ENCODE measurements at places on chromosomes 2 and 18.

GRCh38 chr2:69943000-69943842 lies 18.2 kb downstream of the ASPRV1 start:
- no peak for DNase-seq

DNA sequence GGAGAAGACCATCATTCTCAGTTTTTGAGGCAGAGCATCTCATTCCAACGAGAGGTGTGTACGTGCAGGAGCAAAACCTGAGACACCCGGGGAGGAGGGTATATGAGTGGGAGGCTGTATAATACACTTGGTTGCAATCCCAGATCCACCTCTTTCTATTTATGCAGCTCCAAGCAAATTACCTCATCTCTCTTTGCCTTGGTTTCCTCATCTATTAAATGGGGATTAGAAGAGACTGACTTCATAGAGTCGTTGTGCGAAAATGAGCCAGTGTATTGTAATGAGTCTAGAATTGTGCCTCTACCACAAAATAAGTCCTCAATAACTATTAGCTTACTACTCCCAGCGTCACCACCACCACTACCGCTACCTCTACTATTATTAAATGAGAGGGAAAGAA lies 40.1 kb downstream of the TGOLN2 start:
- no peak for DNase-seq

DNA sequence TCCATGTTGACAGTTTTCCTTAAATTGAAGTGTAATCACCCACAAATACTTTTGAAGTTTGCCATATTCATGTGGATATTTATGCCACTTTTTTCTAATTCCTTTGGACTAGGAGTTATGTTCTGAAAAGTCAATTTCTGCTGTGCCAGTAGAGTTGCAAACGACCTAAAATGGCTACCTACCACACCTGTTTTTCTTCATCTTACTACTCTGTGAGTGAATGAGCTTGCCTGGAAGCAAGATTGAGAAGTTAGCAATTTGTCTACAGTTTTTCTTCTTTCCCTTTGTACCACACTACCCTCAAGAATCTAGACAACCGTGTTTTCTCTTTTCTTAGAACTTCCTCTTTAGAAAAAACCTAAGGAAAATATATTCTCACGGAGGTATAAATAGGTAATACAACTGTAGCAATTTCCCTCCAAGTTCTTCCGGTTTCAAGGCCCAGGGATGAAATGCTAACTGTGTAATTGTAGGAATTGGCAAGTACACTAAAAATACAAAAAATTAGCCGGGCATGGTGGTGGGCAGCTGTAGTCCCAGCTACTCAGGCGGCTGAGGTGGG lies 7.3 kb upstream of the SLC39A10 start:
- no peak for DNase-seq

DNA sequence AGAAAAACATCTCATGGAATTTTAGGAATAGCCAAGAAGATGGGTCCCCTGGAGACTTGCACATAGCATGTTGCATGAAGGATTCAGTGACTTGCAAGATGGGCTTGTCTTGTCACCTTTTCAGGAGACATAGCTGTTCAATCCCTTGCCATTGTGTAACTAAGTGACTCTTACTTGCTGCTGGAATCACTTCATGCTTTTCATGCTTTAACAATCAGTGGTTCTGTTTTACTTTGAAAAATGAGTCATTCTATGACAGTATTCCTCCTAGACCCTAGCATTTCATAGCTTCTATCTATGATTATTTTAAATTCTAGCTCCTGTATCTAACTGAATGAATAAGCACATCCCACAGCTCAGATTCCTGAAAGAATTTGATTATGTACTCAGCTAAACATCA lies 2.8 kb downstream of the KYNU start:
- DNase-seq, result peak; percentile 63

DNA sequence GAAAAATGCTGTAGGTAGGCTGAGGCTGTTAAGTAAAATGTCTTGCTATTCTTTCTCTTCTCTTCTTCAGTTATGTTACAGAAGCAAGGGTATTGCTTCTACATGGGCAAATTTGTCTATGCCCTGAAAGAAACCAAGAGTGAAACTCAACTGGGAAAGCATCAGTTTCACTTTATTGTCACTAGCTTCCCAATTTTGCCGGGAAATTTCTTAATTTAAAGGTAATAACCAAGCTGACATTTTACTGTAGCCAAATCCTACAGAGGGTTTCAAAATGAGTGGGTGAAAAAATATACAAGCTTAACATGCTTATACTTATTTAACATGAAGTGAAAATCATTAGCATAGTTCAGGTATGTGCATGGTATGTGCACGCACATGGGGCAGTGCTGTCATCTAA lies 3.2 kb downstream of the TANK start:
- no peak for DNase-seq

DNA sequence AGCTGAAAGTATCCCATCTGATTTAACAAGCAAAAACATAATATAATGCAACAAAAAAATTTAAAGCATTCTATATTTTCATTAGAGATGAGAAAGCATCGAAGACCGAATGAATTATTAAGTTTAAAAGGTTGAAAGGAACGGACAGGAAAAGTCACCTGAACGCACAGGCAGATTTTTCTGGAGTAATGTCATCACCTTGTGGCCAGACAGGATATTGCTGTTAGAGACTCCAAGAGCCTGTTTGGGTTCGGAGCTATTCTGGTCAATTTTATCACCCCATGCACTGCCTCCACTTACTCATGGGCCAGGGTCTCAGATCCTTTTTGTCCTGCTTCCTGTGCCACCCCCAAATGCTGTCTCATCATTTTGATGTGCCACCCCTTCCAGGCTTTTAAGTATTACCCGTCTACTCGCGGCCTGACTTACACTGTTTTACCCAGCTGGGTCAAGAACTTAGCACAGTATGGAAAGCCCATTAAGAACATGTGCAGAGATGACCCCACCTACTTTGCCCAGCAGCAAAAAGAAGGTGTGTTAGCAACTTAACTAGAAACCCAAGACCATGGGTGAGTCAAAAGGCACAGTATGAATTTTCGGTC lies 27.3 kb downstream of the GKN2 start:
- DNase-seq, result peak; percentile 22

- DNase-seq, result no peak
Observed at GRCh38 chr2:197209742-197210408, 100.7 kb downstream of the ANKRD44 start.

GRCh38 chr2:72815655-72816278 lies 10.1 kb downstream of the EXOC6B start:
- DNase-seq, result no peak

DNA sequence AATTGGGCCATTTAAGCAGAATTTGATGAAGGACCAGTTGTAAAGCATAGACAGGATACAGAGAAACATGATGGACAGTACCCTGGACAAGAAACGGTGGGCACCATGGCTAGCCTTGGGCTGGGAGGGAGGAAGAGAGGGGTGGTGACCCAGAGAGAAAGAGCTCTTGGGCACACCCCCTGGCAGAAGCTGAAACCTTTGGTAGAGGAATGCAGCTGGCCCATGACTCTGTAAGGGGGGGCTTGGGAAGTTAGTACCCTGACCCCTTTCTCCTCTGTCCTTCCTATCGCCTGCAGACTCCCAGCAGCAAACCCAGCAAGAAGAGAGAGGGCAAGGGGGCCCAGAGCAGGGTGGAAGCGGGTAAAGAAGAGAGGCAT lies 32.6 kb downstream of the MRPL44 start:
- DNase-seq, result no peak

- DNase-seq, result peak; percentile 9
Observed at GRCh38 chr2:217621391-217621801, 381.4 kb downstream of the TNS1 start.

DNA sequence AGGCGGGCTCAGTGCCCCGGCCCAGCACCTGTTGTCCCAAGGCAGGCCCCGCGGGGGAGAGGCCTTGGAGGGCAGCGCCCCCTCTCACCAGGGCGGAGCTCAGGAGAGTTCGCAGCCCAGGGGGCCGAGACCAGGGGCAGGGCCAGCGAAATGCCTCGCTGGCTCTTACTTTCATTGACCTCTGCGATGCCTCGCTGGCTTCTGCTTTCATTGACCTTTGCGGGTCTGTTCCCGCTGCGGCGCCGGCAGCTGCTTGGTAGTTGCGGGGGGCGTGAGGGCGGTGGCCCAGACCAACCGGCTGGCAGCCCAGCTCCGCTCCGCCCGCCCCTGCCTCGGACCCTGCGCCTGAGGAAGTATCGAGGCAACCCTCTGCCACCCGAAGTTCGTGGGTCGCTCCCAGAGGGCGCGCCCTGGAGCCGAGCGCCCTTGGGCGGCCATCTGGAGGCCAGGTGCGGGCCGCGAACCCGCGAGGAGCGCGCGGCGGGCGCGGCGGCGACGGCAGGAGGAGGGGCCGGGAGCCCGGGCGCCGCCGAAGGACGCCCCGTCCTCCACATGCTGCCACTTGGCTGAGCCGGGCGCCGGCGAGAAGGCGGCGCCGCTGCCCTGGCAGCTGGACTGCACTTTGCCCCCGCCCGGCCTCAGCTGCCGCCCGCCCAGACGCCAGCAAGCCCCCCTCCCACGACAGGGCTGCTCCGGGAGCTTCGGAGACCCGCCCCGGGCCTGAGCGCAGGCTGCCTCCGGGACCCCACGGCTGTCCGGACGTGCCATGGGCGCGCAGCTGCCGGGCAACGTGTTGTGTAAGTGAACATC lies 118.0 kb upstream of the MSTN start:
- peak; percentile 19 for DNase-seq

GRCh38 chr2:172423160-172423559 lies 4.2 kb upstream of the ITGA6 start:
- no peak for DNase-seq

- no peak for DNase-seq
Observed at GRCh38 chr2:227536445-227536844, 62.2 kb upstream of the SCYGR2 start.

DNA sequence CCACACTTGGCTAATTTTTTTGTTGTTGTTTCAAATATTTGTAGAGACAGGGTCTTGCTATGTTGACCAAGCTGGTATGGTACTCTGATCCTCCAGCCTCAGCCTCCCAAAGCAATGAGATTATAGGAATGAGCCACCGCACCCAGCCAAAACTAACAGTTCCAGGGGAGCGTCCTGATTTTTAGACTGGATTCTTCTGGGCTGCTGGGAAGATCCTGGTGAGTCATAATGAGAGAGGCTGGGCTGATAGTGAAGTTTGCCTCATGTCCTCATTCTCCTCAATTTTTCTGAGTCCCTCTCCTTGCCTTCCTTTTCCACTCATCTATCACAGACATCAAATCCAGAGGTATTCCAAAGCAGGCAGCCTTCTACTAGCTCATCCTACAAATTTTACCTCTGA lies 81.3 kb downstream of the VSNL1 start:
- DNase-seq, result peak; percentile 69

GRCh38 chr2:213429516-213429915 lies 145.3 kb downstream of the SPAG16 start:
- DNase-seq, result no peak

- no peak for DNase-seq
Observed at GRCh38 chr2:103873716-103874351, 980.1 kb upstream of the POU3F3 start.

DNA sequence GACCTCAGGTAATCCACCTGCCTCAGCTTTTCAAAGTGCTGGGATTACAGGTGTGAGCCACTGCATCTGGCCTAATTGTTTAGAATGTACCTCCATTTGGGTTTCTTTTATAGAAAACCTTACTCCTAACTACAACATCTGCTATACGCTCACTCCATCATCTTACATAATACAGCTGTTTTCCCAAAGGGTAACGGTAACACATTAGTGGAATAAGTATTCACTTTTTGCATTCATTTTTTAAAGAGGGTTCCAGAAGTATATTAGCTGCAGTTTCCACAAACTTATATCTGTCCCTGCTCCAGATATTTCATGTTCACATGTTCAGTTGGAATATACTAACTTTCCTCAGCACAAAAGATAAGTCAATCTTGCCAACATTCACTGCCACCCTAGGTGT lies 640.1 kb upstream of the FSHR start:
- no peak for DNase-seq

DNA sequence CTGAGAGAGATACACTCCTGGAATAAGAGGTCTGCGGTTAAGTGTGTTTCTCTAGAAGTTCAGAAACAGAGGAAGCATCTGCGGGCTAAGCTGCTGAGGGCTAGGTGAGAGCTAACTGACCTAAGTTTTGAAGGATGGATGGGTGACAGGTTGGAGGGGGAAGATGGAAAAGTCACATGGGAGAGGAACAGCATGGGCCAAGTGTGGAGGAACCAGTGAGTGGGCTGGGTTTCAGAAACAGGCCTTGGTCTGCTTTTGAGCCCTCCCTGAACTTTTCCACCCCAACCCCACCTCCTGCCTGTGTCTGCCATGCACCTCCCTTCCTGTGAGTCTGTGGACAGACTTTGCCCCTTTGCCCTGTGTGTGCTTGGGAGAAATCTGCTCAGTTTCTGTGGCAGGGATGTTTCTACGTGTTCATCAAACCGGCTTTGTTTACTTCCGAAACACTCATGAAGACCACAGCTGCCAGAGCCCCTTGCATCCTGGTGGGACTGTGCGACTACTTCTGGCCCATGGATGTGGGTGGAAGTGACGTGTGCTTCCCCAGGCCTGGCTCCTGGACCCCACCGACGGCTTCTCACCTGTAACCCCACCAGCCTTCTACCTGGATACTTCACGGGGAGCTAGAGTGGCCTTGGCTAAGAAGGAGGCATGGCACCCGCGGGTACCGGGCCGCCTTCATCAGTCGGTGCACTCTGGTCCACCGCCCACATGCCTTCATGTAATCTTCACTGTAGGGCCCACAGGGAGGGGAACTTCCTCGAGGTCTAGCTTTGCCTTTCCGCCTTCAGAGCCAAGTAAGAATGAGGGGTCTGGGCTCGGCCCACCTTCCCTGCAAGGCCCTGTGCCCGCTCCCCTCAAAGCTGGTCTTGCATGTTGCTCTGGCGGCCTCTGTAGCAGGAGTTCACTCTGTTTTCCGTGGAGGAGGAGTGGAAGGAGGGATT lies 1.4 kb upstream of the HPCAL1 start:
- no peak for DNase-seq

GRCh38 chr2:239138610-239139009 lies 262.2 kb downstream of the HDAC4 start:
- DNase-seq, result no peak

- no peak for DNase-seq
Observed at GRCh38 chr18:26453386-26453901, 94.9 kb downstream of the KCTD1 start.

GRCh38 chr2:75729861-75730260 lies 19.1 kb upstream of the GCFC2 start:
- no peak for DNase-seq

DNA sequence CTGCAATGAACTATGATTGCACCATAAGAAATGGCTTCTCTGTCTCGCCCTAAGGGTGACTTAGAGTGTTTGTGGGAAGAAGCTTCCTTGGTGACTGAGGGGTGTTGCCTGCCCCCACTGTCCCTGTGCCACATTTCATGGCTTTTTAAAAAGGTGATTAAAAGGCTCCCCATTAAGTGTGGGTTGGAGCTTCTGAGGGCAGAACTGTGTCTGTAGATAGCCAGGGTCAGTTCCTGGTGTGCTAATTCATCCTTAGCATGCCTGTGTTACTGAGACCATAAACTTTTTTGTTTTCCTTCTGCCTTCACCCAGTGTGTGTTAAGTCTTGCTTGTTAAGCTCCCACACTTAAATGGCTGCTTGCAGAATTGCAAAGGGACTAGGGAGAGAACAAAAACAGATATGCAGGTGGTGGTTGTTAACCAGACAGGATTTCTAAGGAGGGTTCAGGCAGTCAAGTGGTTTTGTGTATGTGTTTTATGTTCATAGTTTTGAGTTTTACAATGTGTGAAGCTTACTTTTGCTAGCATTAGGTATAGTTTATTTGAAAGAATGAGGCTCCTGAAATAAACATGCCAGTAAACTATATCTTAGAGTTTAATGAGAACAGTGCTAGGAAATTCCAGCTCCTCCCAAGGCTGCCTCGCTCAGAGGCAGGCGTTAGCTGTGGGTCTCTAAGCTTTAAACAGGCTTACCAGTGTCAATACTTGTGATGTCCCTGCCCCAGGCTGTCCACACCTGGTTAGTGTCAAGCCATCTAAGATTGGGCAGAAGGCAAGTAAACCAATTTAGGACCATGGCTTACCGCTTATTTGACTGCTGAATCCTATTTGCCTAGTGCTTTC lies 14.5 kb downstream of the CERS6 start:
- no peak for DNase-seq
